ENCODE measurements at places on chromosomes 7 and 10. TPM values are rescaled to one million over a fixed set of nuclear protein-coding genes. Genes with fewer than 3 reads are reported as not detected.

CALML3 gene
- 0.63 TPM for total RNA-seq

DNA sequence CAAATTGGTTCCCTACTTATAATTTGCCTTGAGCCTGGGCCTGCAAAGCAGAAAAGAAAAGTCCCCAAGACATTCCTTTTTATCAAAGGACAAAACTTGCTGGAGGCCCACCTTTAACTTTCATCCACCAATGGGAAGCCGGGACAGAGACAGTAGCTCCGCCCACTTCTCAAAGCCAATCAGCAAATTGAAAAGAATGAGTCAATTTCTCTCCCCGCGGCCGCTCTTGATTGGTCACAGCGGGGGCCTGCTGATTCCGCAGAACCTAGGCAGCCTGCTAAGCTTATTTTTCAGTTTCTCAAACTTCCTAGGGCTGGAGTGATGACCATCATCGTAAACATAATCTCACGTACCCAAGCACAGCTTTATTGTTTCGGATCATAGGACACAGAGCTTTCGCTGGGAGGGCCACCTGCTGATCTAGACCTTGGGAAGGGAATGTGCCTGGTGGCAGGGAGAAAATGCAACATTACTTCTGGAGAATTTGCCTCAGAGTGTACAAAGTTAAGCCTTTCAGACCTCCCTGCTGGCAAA, at the start of gene SLC13A4:
Gene SLC13A4 (minus strand): TSS at position 51 of the 534 bp plus-strand sequence. CDS start 690 bp downstream, outside the sequence.
- H3K27ac ChIP-seq: no peak within 1 kb of the TSS
- peak within 1 kb of the TSS; percentile 27 for H3K4me3 ChIP-seq
- DNase-seq: peak; percentile 84
- no peaks in the 10 kb centered on the region for H3K36me3 ChIP-seq

PAX4 gene
- total RNA-seq: 0.55 TPM

- peaks cover 10% of the 10 kb centered on the region for H3K4me1 ChIP-seq
- no peak for DNase-seq
- H3K4me3 ChIP-seq: no peak overlapping the region
- H3K36me3 ChIP-seq: no peaks in the 10 kb centered on the region
- no peak overlapping the region for H3K27ac ChIP-seq
- H3K27me3 ChIP-seq: no peaks in the 10 kb centered on the region
These were observed 4.0 kb downstream of the BRAF start for GRCh38 chr7:140920745-140921144.

MYH16 gene
- total RNA-seq: 1.5 TPM

BAMBI gene
- 59.6 TPM for total RNA-seq

DNA sequence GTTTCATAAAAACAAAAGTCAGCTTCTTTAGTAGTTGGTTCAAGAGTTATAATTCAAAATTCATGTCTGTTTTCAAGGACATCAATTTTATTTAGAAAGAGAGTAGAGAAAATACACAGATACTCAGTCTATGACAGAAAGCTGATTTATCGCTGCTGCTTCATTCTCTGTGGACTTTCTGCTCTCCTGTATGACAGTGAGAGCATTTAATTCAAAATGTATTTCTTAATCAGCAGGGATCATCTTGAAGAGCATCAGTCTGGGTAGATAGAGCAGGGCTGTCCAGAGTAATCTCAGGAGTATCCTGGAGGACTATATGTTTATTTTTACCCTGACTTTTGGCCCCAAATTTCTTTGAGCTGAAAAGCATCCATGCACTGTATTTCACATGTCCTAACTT, 1676.7 kb downstream of the REEP3 start:
- H3K4me1 ChIP-seq: no peaks in the 10 kb centered on the region
- no peaks in the 10 kb centered on the region for H3K36me3 ChIP-seq
- no peaks in the 10 kb centered on the region for H3K27me3 ChIP-seq
- DNase-seq: no peak
- H3K27ac ChIP-seq: no peak overlapping the region

DNA sequence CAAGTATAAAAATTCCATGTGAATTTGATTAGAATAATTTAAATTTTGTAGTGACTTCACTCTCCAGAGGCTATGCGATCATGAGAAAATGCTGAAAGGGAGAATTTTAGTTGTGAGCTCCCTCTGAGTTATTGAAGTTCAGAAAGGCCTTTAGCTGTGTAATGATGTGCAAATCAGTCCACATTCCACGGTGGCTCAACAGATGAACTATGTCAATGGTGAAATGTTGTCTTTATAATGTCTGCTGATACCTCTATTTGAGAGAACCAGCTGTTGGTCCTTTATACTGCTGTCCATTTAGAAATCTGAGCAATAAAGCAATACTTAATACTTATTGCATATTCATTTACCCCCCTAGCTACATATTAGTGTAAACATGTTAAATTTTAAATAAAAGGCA, 7.1 kb upstream of the ITGB8 start:
- peaks cover 4% of the 10 kb centered on the region for H3K4me1 ChIP-seq
- H3K4me3 ChIP-seq: no peak overlapping the region
- no peak for DNase-seq
- H3K27ac ChIP-seq: no peak overlapping the region

SNCG gene
- 8.9 TPM for total RNA-seq

DNA sequence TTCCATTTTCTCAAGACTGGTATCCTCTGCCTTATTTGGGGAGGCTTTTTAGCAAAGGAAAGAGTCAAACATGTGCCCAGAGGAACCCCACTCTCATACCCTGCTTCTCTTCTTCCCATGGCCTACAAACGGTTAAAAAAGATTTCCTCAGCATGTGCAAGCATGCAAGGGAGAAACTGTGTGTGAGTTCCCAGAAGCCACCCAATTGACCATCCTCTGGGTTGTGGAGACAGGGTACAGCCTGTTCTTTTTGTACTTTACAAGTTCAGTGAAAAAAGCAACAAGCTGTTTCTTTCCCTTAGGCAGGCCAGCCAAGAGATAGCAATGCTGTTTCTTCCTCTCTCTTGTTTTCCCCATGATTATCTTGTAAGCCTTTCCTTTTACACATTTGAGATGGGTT, 68.8 kb upstream of the MTPN start:
- H3K4me1 ChIP-seq: peaks cover 46% of the 10 kb centered on the region
- no peaks in the 10 kb centered on the region for H3K36me3 ChIP-seq
- no peaks in the 10 kb centered on the region for H3K27me3 ChIP-seq
- no peak overlapping the region for H3K4me3 ChIP-seq
- DNase-seq: peak; percentile 82

MNX1 gene
- total RNA-seq: 3.0 TPM

DNA sequence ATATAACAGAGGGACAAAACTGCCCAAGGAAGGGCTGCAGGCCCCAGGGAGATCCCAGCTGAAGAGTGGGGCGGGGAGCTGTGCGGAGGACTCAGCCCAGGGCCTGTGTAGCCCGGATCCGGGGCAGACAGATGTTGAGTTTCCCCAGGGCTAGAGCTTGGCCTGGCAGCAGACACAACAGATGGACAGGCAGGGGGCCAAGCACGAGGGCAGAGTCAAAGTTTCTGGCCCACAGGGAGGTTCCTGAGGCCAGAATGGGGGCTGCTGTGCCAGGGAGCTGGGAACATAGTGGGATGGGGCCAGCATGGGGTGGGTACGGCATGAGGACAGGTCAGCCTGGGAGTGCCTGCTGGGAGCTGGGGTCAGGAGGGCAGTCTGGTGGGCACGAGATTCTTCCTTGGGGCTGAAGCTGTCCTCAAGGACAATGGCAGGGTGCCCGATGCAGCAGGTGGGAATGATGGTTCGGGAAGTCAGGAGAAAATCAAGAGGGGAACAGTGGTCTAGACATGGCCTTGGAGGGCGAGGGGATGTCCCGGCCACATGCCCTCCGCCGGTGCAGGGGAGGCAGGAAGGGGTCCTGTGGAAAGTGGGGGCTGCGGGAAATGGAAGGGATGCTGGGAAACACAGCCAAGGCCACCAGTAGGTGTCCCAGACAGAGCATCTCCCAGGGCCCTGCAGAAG, 519.1 kb upstream of the FOXK1 start:
- no peak overlapping the region for H3K27ac ChIP-seq
- DNase-seq: no peak
- no peak overlapping the region for H3K4me3 ChIP-seq
- no peaks in the 10 kb centered on the region for H3K27me3 ChIP-seq
- H3K4me1 ChIP-seq: peaks cover 9% of the 10 kb centered on the region
- H3K36me3 ChIP-seq: no peaks in the 10 kb centered on the region

DNA sequence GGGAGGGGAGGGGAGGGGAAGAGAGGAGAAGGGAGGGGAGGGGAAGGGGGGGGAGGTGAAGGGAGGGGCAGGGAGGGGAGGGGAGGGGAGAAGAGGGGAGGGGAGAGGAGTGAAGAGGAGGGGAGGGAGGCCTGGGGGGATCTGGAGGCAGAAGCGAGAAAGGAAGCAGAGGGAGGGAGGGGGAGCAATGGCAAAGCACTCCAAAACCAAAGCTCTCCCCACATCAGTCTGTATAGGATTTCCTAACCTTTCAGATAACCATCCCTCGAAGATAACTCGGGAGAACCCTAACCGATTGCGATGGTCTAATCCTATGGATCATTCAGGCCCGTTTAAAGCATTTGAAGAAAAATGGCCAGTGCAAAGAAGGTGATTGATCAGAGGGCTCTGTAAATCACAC, 19.0 kb downstream of the EBF3 start:
- no peak for DNase-seq
- no peak overlapping the region for H3K4me3 ChIP-seq
- peaks cover 4% of the 10 kb centered on the region for H3K4me1 ChIP-seq
- H3K27me3 ChIP-seq: no peaks in the 10 kb centered on the region

NUTM2E gene
- total RNA-seq: 0.12 TPM

GRCh38 chr7:100407285-100408180, 21.0 kb downstream of the ZCWPW1 start:
- no peak overlapping the region for H3K27ac ChIP-seq
- H3K27me3 ChIP-seq: no peaks in the 10 kb centered on the region
- no peak overlapping the region for H3K4me3 ChIP-seq
- peaks cover 4% of the 10 kb centered on the region for H3K4me1 ChIP-seq
- peak; percentile 46 for DNase-seq

- H3K27me3 ChIP-seq: no peaks in the 10 kb centered on the region
- H3K36me3 ChIP-seq: no peaks in the 10 kb centered on the region
- H3K4me1 ChIP-seq: peaks cover 4% of the 10 kb centered on the region
- H3K4me3 ChIP-seq: no peak overlapping the region
- no peak for DNase-seq
These were observed 257.3 kb downstream of the PTEN start for GRCh38 chr10:88120599-88121333.

- no peak for DNase-seq
- H3K4me1 ChIP-seq: no peaks in the 10 kb centered on the region
- no peaks in the 10 kb centered on the region for H3K27me3 ChIP-seq
- no peak overlapping the region for H3K27ac ChIP-seq
- no peaks in the 10 kb centered on the region for H3K36me3 ChIP-seq
These were observed 9.2 kb upstream of the ODAD2 start for GRCh38 chr10:28008054-28008453.

- no peaks in the 10 kb centered on the region for H3K27me3 ChIP-seq
- no peak overlapping the region for H3K27ac ChIP-seq
- H3K36me3 ChIP-seq: no peaks in the 10 kb centered on the region
- no peaks in the 10 kb centered on the region for H3K4me1 ChIP-seq
These were observed 68.0 kb downstream of the GBF1 start for GRCh38 chr10:102313221-102313896.

GATAD1 gene
- total RNA-seq: 71.7 TPM
